Stimulated activated CD4-positive, alpha-beta T cell treated with anti-CD3 and anti-CD28 coated beads, Interleukin-12 subunit alpha, Interleukin-12 subunit beta, amount 100 ng/mL, for 4 hours (primary cell): ENCODE measurements at places on chromosomes 2 and 18.

GRCh38 chr2:41026613-41027012 is 574.7 kb upstream of the SLC8A1 start:
- DNase-seq: no peak

DNA sequence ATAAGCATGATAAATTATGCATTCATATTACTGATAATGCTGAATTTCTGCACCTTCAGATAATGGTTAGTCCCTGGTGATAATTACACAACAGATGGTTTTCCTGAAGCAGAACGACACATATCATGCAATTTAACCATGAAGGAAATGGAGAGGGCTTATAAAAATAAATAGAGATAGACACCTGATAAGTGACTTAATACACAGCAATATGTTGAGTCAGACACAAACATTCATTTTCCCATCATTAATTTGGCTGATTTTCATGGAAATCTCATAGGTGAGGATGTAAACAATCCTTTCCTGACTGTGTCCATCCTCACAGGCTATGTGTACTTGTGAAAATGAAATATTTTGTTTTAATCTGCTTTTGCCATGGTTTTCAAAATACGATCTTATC is 36.9 kb upstream of the DSEL start:
- DNase-seq: no peak

DNA sequence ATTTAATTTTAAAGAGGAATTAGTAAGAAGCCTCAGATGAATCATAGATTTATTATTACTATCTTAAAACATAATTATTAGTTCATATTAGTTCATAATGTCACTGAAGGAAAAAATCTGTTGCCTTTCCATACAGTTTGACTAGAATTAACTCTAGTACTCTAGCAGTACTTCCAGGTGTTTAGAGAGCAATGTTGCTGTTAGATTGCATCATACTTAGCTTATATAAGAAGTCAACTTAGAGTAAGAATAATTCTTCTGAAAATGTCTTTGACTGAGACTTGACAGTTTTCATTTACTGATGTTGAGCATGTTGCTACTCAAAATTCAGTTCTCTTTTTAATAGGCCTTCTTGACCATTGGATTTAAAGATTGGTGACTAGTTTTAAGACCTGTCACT is 4.7 kb downstream of the RAB3GAP1 start:
- DNase-seq: no peak

GRCh38 chr2:158760887-158761286 is 34.2 kb upstream of the DAPL1 start:
- no peak for DNase-seq

DNA sequence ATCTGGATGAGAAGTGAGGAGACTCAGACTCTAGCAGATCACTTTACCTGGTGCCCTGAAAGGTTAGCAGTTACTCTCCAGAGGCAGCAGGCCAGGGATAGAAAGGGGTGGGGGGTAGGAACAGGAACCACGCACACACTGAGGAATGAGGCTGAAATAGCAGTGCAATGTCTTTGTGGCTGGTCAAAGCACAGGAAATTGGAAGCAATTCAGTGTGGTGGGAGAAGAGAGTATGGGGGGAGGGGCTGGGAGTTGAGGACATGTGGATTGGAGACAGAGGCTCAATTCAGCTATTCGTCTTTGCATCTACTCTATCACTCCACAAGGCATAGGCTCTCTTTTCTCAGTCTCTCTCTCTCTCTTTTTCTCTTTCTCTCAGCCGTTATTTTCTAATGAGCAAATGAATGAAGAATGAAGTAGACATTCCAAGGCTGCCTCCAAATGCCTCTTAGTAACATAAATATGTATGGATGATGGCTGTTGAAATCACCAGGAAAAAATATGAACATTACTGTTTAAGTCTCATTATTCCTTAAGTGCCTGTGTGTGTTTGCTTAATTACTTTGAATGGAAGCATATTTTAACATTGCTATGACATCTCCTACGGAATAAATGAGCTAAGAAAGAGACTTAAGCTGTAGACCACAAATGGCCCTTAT is 979.4 kb downstream of the TSN start:
- DNase-seq: no peak

GRCh38 chr2:148888003-148888501 is 13.0 kb downstream of the KIF5C start:
- DNase-seq: peak; percentile 5

- no peak for DNase-seq
Observed at GRCh38 chr2:237629739-237630138, 2.4 kb downstream of the LRRFIP1 start.

- no peak for DNase-seq
Observed at GRCh38 chr18:29326214-29326613, 1149.3 kb upstream of the CDH2 start.

DNA sequence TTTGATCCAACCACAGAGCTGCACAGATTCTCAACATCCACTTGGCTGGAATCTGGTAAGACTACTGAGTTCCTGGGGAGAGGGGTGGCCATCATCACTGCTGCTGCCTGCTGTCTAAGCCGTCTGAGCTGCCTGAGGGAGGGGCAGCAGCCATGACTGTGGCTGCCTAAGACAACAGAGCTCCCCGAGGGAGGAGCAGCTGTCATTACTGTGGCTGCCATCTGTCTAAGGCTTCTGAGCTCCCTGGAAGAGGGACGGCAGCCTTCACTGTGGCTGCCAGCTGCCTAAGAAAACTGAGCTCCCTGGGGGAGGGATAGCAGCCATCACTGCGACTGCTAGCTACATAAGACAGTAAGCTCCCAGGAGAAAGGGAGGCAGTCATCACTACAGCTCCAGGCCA is 584.4 kb downstream of the NR4A2 start:
- no peak for DNase-seq

DNA sequence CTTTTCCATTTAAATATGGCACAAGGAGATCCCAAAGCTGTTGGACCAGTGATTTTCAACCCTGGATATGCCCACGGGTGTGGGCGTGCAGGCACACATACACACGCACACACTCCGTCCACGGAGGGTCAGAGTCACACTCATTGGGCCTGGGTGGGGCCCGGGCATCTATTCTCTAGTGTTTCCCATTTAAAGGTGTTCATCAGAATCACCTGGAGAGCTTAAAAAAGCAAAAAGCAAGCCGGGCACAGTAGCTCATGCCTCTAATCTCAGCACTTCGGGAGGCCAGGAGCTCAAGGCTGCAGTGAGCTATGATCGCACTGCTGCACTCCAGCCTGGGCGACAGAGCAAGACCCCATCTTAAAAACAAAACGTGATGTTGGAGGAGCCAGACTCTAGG is 329.0 kb downstream of the GBX2 start:
- DNase-seq: no peak

DNA sequence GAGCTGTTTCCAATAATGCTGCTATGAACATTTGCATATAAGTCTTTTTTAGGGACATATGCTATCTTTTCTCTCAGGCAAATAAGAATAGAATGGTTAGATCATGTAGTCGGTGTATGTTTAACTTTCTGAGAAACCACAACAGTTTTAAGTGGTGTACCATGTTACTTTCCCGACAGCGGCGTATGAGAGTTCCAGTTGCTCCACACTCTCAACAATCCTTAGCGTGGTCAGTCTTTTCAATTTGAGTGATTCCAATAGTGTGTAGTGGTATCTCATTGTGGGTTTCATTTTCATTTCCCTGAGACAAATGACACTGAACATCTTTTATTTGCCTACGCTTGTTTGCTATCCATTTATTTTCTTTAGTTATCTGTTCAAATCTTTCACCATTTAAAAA is 149.5 kb downstream of the ACOXL start:
- no peak for DNase-seq

DNA sequence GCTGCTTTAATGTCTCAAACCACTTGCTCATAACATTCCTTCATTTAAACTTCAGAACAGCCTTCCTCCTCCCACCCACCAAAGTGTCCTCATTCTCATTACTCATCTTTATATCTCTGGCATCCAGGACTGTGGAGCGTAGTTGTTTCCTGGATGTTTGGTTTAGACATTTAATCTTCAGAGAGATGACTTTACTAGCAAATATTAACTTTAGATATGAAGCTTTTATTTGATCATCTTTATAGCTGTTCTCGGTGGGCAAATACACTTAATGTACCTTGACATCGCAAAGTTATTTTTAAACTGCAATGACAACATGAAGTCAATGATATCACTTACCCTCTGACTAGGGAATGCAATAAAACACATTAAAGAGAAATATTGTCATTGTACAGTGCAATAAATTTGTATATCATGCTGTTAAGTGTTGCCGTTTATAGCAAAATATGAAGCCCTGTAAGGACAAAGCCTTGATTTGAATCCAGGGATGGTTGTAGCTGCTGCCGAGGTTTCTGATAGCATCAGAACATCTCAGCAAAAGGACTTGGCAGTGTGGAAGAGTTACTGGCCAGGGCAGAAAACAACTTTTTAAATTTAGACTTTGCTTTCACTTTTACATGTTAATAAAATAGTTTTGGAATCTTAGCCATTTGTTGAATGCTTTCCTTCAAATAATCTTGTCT is 4.6 kb upstream of the LAMA3 start:
- no peak for DNase-seq

DNA sequence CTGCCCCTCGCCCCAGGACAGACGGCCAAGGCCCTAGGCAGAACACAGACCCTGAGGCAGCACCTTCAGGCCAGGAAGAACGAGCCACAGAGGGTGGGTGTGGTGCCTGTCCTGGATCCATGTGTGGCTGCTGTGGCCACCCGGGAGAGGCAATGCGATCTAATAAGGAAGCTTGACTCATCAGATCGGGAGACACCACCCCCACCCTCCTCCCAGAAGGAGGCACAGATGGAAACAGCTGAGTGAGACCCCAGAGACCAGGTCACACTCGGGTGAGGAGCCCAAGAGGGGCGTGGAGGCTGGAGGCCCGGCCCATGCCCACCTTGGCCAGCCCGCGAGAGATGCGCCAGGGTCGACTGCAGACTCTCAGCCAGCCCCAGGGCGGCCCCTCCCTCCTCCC is 20.3 kb downstream of the KCNG2 start:
- no peak for DNase-seq
